ENCODE measurements at places on chromosomes 1 and 21. TPM values are rescaled to one million over a fixed set of nuclear protein-coding genes. Genes with fewer than 3 reads are reported as not detected.

Gene SPRR1A
- polyA plus RNA-seq: not detected

Gene KLF17
- not detected for polyA plus RNA-seq

Gene WNT9A
- polyA plus RNA-seq: 0.08 TPM

Gene AXDND1
- polyA plus RNA-seq: not detected

Gene SLC9C2
- not detected for polyA plus RNA-seq

DNA sequence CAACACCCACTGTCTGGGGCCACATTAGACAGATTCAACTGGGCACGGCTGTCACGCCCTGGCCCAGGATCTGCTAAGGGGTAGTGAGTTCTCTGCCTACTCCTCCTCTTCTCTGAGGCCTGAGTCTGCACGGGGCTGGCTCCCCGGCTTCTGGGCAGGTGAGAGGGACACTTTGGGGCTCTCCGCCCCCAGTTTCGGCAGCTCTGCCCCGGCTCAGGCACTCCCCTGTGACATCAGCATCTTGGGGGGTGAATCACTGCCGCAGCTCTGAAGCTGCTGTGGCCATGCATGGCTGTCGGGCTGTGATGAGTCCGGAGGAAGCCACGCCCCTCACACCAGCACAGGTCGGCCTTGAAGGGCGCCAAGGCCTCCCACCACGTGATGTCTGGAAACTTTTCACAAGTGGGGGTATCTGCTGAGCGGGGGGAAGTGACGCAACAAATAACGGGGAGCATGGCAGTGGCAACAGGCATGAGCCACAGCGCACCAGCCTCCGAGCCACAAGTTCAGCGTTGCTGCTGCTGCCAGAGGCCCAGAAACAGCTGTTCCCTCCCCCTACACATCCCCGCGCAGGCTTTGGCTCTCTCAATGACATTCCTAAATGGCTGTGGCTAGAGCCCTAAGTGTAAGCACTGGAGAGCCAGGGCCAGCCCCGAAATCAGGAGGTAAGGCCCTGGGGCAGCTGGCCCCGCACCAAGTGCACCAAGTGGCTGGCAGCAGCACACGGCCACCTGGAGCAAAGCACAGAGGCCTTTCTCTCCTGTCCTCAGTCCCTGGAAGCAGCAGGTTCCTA lies 26.3 kb downstream of the ZBTB17 start:
- DNase-seq: peak; percentile 82

GRCh38 chr1:234512451-234512861 lies 33.5 kb upstream of the TARBP1 start:
- no peak for DNase-seq

DNA sequence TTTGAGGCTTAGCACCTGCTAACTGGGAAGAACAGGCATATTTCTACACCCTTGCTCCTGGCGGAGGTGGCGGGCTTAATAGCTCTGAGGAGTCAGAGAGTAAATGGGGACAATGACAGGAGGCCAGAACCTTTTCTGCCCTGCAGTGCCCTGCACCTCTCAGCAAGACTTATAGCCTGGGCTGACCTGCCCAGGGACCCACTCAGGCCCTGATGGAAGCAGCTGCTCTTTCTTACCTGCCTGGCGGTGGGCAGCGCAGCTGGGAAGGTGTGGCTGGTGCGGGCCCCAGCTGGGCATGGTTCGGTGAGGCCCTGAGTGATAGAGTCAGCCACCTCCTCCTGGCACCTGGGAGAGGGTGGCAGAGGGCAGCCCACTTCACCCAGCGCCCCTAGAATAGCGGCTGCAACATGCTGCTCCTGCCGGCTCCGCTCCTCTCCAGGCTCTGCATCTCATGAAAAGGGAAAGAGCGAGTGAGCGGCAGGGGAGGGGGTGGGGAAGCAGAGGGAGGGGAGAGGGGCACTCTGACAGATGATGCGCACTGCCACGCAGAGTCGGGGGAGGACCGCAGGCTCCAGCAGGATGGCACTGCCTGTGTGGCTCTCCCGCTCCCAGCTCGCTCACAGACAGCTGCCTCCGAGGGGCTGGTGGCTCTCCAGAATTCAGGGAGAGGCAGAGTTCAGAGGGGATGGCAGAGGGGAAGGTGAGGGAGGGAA lies at the start of gene RGS8:
Gene RGS8 (minus strand): TSS at position 472 of the 713 bp plus-strand sequence. CDS start 14,938 bp downstream, outside the sequence.
- DNase-seq: no peak

DNA sequence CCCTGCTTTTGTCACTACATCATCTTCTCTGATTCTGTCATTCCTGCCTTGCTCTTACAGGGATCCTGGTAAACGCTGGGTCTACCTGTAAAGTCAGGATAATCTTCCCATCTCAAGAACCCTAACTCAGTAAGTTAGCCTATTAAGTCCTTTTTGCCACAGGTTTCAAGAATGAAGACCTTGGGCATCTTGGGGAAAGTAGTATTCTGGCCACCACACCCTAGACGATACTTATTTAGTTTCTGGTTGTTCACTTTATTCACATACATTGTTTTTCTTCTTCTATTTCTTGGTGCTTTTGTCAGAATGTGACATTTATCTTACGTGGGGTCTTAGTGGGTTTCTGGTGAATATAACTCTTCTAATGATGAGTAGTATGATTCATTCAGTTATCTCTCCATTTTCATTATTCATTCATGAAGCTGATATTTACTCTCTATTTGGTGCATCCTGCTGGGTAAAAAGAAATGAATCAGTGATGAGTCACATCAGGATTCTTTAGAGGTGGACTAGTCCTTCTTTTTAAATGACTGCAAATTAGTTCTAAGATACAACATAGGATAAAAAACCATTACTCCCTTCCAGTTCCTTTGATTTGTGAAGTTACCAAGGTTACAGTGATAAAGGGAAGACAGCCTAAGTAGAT lies 514.4 kb upstream of the B3GALT2 start:
- DNase-seq: no peak

- DNase-seq: no peak
Observed at GRCh38 chr1:156259805-156260204, 11.9 kb upstream of the PAQR6 start.

GRCh38 chr1:67683766-67684525 lies 1.1 kb upstream of the GADD45A start:
- DNase-seq: peak; percentile 1

GRCh38 chr1:157247005-157247763 lies 109.0 kb upstream of the ETV3 start:
- no peak for DNase-seq

DNA sequence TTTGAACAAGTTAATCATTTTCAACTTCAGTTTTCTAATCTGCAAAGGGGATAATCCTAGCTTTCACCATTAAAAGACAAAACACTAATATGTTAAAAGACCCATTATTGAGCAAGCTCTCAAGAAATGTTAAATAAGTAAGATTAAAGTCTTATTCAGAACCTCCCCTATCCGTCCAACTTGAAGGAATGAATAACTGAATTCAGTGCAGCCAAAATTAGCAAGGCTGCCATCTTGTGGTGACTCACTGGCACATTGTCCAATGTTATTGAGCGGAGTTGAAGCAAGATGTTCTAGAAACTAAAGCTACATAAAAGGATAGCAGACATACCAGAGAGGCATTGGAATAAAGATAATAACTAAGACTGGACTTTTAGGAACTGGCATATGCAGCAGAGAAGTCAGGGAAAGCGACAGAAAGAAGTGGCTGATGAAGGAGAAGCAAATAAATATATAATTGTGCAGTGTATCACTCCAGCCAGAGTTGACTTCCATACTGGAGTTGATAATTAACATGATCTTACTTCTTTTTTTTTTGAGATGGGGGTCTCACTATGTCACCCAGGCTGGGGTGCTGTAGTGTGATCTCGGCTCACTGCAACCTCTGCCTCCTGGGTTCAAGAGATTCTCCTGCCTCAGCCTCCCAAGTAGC lies 8.2 kb upstream of the CAP1 start:
- DNase-seq: peak; percentile 51

GRCh38 chr1:215287362-215287761 lies 204.8 kb downstream of the KCNK2 start:
- no peak for DNase-seq

DNA sequence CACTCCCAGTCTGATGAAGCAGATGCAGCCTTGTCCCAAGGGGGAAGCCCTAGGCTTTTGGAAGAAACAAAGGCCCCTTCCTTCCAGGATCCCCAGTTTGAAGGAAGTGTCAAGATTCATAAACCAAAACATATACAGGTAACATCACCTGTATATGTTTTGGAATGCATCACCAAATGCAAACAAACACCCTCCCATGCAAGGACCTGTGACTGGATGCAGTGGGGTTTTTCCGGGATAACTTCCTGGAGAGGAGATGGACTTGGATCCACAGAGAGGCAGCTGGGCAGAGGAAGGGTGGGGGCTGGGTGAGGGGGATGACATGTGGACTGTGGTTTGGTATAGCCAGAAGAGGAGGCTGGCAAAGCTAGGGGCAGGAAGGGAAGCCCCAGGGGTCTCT lies 1.5 kb upstream of the PLA2G2F start:
- DNase-seq: no peak

GRCh38 chr1:1430114-1430982 lies 5.1 kb upstream of the VWA1 start:
- no peak for DNase-seq

- DNase-seq: no peak
Observed at GRCh38 chr1:241171991-241172390, 185.0 kb downstream of the RGS7 start.

DNA sequence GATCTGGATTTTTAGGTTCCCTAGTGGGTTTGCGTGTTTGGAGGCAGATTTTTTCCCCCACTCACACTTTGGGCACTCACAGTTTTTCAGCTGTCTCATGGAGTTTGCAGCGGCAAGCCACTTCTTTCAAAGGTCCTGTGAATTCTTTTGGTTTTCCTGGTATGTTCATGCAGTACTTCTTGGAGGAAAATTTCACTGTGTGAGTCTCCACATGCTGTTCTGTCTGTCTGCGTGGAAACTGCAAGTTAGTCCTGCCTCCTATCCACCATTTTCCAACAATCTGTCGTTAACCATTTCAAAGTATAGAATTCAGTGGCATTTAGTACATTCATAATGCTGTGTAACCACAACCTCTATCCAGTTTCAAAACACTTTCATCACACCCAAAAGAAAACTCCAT lies 793 bp upstream of the FMO1 start:
- DNase-seq: no peak

DNA sequence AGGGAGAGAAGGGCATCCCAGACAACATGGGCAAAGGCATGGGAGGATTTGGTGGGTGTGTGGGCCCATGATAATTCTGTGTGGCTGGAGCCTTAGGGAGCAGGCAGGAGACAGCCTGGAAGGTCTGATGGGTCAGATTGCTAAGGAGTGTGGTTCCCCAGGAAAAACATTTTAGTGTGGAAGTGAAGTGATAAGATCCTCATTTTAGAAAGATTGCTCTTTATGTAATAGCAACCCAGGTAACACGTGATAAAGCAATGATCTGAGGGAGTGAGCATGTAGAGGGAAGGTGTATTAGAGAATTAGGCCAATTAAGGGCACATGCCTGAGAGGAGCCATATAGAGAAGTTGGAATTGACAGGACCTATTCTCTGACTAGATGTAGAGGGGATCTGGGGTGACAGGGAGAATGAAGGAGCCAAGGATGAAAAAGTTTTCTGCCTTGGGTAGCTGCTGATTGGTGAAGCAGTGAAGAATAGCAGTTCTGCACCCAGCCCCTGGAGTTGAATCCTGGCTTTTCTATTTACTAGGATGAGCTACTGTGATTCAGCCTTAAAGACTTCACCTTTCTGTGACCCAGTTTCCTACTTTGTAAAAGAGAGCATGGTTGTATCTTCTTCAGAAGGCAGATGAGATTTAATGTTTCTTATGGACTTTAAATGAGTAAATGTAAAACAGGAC lies 18.7 kb upstream of the SLAMF6 start:
- DNase-seq: no peak

DNA sequence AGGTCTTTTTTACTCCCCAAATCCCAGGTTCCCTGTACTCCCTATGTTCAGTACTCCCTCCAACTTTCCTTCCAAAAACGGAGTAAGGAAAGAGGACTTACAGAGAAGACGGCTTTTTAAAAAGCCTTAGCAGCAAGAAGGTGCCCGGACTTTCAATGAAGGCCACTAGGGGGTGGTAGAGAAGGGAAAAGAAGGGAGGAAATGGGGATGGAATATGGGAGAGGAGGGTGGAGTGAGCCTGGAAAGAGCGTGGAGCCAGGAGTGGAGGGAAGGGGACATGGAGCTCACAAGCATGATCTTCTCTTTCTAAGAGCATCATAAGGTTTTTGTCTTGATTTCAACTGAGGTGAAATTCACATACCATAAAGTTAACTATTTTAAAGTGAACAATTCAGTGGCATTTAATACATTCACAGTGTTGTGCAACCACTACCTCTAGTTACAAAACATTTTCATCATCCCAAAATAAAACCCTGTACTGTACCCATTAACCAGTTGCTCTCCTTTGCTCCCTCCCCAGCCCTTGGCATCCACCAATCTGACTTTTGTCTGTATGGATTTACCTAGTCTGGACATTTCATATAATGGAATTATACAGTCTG lies 129.9 kb downstream of the ZNF281 start:
- no peak for DNase-seq

- DNase-seq: no peak
Observed at GRCh38 chr1:150024156-150024555, 13.6 kb upstream of the OTUD7B start.

DNA sequence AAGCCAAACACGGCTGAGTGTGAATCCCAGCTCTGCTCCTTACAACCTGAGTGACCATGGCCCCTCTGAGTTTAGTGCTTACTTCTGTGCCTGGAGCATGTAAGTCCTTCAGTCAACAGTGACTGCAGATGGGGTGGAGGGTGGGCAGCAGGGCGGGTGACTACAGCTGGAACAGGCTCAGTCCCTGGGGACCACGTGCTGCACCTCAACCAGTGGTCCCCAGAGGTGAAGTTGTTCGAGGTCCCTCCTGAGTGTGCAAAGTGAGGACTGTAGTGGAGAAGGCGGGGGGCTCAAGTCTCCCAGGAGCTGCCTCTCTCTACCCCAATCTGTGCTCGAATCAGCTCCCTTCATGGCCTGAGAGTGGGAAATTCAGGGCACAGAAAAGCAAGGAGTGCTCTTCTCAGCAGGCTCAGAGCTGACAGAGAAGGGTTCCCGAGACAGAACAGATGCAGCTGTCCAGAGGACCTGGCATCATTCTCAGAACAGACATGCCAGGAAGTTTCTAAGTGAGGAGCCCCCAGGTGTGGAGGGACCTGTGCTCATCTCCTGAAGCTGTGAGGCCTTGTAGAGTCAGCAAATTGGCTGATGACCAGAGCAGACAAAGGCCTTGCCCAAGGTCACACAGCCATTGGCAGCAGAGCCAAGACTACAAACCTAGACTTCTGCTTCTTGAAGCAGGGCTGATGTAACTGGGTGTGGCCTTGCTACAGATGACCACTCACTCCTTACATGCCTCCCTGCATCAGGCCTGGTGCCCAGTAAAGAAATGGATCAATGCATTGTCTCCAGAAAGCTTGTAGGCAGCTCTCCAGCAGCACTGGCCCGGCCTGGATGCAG lies 61.7 kb upstream of the EDN2 start:
- no peak for DNase-seq

GRCh38 chr1:96643519-96643918 lies 78.1 kb upstream of the PTBP2 start:
- DNase-seq: no peak

GRCh38 chr1:245645894-245646293 lies 491.1 kb downstream of the KIF26B start:
- DNase-seq: no peak

Data from CD4-positive, alpha-beta memory T cell (primary cell).